Stimulated activated CD8-positive, alpha-beta memory T cell treated with anti-CD3 and anti-CD28 coated beads, Interleukin-15, amount 100 ng/mL, for 24 hours (primary cell): ENCODE measurements at places on chromosomes 16 and 17.

DNA sequence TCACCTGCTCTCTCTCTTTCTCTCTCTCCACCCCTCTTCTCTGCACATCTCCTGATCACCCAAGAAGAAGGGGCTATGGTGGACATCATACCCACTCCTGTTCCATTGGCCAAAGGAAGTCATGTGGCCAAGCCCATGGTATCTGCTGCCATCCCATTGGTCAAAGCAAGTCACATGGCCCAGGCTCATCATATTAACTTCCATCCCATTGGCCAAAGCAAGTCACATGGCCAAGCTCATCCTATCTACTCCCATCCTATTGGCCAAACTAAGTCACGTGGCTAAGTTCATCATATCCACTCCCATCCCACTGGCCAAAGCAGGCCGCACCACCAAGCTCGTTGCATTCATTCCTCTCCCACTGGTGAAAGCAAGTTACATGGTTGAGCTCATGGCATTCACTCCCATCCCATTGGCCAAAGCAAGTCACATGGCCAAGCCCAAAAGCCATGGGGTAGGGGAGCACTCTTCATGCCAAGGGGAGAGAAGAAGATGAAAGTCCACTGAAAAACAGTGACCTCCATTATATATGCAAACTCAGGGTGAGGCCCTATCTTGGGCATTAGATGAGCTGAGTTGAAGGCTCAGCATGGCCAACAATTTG, 29.2 kb downstream of the SNX20 start:
- DNase-seq, result no peak

DNA sequence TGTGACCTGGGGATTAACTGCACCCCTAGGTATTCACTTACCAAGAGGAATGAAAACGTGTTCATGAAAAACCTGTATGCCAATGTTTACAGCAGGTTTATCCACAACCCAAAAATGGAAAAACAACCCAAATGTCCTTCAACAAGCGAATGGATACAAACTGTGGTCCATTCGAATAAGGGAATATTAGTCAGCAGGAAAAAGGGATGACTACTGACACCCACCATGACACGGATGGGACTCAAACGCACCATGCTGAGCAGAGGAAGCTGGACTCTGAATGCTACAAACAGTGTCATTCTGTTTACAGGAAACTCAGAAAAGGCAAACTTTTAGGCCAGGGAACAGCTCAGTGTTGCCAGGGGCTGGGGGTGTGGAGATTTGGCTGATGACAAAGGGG, 4.9 kb downstream of the SLC38A10 start:
- no peak for DNase-seq

DNA sequence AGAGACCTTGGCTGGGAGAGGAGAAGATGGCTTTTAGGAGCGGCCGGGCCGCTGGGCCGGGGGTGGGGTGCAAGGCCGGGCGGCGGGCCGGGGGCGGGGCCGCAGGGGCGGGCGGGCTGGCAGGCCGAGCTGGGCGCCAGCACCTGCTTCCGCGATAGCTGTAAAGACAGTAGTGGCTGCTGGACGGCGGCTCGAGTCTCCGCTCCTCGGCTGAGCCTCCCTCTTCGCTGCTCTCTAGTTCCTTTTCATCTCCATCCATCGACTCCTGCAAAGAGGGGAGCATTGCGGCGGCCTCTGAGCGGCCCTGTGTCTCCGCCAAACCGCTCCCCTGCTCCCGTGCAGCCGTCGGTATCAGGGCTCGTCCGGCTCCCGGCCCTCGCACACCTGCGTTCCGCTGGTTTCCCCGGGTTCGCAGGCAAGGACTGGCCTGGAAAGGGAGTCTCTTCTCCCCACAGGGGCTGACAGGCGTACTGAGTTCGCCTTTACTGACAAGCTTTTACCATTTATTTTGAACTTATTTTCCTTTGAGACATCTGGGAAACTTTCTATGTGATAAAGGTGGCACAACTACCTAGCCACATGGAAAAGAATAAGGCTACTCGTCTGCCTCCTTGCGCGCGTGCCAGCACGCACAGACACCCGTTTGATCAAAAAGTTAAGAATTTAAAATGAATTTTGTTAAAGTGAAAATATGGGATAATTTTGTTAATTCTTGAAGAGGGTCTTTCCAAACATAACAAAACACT, at the start of gene C17orf75:
Gene C17orf75, minus strand, starts transcription at position 317 of the 746 bp plus-strand sequence. Its CDS starts 34 bp downstream, at position 283.
- DNase-seq, result peak; percentile 59

DNA sequence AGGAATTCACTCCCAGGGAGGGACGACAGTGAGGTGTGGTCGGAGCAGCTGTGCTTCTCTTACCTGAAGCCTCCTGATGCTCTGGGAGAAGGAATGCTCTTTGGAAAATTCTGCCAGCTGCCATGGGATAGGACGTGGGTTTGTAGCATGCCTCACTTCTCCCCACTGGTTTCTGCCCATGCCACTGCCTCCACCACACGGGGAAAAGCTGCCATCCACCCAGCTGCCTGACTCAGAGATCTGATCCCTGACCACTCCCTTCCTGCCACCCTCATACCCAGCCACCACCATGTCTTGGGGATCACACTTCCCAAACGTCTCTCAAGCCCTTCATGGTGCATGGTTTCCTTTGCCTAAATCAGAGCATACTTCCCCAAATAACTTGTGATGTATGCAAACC, 80.0 kb downstream of the CPPED1 start:
- no peak for DNase-seq

DNA sequence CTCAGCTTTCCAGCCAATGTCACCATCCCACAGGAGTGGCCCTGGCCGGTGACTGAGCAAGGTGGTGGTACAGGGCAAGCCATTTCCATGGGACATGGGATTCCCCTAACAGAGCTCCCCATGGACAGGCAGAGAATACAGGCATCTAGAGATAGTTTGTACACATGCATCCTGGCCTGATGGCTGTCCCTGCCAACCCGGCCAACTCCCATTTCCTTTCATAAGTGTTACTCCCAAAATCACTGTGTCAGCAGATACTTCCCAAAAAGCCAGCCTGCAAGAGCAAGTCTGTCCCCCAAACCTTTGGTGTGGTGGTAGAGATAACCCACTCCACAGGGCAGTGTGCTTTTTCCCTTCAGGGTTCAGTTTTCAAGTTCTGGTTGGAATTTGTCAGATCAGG, 32.4 kb upstream of the SLC47A1 start:
- DNase-seq, result no peak

DNA sequence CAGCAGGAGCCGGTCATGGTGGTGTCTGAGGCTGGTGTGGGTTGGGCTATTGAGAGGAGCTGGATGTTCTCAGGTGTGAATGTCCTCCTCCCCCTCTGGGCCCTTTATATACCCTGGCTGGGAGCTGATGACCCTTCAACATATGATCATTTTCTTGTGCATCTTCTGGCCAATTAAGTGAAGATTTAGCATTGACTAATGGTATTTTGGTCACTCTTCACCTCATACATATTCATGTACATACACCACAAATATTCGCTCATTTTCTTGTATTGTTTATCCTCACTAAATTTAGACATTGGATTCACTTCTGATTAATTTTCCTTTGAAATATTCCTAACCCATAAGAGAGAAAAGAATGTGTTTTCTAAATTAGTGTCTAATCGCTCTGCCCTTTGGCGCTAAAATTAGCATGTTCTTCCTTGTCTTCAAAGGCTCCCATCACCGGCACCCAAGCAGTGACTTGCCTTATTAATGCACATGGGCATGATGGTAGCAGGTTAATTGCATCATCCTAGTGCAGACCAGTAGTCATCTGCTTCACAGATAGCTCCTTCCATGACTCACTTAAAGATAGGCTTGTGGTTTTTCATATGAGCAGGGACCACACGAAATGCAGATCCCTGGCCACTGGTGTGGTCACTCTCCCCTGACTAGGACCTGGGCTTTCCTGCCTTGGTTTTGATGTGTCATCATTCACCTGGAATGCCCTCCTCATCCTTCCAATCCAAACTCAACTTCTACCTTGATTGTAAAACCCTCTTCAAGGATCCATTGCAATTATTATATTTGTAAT, at the start of gene KRTAP2-4:
Gene KRTAP2-4, minus strand, starts transcription at position 51 of the 796 bp plus-strand sequence. Its CDS starts 34 bp downstream, at position 17.
- DNase-seq, result no peak

GRCh38 chr16:66905633-66906539, 12.8 kb downstream of the CDH16 start:
- DNase-seq, result no peak

DNA sequence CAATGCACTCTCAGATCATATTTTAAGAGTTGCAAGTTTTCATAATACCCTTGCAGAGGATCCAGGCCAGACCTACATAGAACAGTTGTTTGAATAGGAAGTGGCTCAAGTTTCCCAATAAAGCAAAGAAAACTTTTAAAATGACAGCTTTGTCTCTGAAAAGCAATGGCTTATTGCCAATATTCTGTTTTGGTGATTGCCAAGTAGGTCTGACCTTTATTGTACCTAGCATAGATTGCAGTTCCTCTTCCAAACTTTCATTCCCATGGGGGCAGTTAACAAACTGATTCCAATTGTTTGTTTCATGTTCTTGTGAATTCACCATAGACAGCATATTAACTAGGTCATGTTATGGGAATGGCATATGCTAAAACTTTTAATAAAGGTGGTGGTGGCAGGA, 664.6 kb upstream of the CA10 start:
- no peak for DNase-seq

DNA sequence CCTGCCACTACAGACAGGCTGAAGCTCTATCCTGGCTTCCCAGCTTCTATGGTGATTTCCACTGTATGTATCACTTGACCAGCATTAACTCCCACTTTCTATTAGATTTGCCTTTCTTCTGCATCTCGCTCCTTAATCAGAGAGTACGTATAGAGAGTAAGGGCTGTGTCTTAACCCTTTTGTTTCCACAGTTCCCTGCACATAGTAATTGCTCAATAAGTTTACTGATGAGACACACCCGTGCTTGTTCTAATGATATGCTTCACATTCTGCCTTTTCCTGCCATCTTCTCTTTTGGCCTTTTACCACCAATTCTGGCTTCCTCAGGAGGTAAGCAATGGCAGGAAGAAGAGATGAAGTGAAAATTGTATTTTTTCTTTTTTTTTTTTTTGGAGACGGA, 20.6 kb upstream of the USP36 start:
- no peak for DNase-seq

DNA sequence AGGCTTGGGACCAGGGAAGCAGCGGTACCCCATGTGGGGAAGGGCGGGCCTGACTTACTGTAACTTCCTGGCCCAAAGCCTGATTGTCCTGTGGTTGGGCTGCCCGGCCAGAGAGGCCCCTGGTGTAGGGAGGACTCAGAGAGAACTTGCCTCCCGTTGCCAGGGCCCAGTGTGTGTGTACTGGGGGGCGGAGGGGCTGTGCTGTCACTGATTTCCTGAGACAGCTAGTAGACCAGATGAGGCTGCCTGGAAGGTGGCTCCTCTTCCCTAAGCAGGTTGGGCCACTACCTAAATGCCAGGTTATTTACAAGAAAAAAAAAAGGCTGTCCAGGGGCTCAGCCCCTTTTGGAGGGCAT, 16.7 kb downstream of the SOCS3 start:
- DNase-seq, result no peak

DNA sequence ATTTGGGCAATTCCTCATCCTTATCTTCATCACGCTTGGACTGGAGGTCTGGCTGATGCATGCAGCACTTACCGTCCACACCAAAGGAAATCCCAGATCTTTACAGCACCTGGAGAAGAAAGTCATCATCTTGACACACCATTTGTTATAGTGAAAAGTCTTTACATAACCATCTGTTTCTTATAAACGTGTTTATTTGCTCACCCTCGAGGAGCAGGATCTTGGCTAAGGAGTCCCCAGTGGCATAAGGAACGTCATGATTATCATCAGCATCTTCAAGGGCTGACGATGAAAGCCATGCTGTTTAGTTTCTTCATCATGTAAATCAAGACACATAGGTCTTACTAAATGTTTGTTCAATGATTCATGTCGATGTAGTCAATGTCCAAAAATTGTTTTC, 248.8 kb upstream of the ELAC2 start:
- no peak for DNase-seq

- DNase-seq, result no peak
Observed at GRCh38 chr17:32223703-32224102, 41.9 kb upstream of the RHBDL3 start.

- no peak for DNase-seq
Observed at GRCh38 chr17:48513097-48513496, 17.7 kb downstream of the HOXB1 start.

GRCh38 chr16:86798247-86799041, 220.1 kb downstream of the FOXL1 start:
- DNase-seq, result no peak

- DNase-seq, result no peak
Observed at GRCh38 chr17:67637901-67638641, 79.7 kb upstream of the NOL11 start.

DNA sequence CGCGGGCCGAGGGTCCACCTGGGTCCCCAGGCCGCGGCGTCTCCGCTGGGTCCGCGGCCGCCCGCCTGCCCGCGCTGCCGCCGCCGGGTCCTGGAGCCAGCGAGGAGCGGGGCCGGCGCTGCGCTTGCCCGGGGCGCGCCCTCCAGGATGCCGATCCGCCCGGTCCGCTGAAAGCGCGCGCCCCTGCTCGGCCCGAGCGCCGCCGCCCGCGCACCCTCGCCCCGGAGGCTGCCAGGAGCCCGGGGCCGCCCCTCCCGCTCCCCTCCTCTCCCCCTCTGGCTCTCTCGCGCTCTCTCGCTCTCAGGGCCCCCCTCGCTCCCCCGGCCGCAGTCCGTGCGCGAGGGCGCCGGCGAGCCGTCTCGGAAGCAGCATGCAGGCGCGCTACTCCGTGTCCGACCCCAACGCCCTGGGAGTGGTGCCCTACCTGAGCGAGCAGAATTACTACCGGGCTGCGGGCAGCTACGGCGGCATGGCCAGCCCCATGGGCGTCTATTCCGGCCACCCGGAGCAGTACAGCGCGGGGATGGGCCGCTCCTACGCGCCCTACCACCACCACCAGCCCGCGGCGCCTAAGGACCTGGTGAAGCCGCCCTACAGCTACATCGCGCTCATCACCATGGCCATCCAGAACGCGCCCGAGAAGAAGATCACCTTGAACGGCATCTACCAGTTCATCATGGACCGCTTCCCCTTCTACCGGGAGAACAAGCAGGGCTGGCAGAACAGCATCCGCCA, 504 bp downstream of the FOXC2 start:
- no peak for DNase-seq

DNA sequence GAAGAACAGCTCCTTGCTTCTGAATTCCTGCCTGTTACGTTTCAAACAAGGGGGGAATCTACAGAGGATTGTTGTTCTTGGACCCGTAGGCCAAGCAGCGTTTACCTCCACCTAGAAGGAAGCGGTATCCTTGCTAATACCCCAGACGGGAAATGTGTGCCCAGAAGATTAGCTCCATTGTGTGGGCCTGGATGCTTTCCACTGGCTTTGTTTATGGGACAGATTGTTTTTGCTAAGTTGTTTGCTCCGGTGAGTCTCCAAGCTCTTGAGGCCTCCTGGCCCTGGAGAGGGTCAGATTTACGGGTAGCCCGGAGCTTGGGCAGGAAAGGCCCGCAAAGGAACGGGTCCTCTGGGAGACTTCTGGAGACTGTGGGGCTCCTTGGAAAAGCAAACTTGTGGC, 28.4 kb upstream of the MRTFB start:
- no peak for DNase-seq

- no peak for DNase-seq
Observed at GRCh38 chr17:80124351-80124981, 22.5 kb downstream of the EIF4A3 start.

- DNase-seq, result no peak
Observed at GRCh38 chr16:77732241-77732946, 10.1 kb downstream of the NUDT7 start.

- no peak for DNase-seq
Observed at GRCh38 chr16:19228575-19228974, 57.0 kb upstream of the CLEC19A start.
